ENCODE measurements at places on chromosomes 3 and 15.

DNA sequence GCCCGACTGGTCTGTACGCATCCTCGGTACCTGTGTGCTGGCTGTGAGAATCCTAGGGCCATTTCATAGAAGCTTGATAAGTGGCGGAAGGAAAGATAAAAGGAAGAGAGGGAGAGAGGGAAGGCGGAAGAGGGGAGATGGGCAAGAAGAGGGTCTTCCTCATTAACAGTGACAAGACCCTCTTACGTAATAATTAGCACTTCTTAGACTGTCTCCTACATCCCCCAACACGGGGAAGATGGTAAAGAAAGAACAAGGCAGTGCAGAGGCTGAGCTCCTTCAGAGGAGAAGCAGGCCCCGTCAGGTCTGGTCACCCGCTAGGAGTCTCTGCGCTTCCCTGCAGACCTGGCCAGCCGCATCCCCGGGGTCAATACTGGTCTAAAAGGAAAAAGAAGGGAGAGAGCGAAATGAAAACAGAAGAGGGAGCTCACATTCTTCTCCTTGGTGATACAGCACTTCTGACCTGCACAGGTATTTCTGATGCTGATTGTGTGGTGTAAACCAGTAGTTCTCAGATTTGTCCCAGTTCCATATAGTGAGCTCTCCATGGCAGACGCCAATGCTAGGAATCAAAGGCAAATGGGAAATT, 19.0 kb upstream of the FAM240A start:
- DNase-seq: no peak

GRCh38 chr3:65524584-65524983, 514.1 kb downstream of the MAGI1 start:
- DNase-seq: no peak

GRCh38 chr15:26537663-26538062, 235.2 kb downstream of the GABRB3 start:
- no peak for DNase-seq

- no peak for DNase-seq
Measured at GRCh38 chr3:189947948-189948723, 172.6 kb downstream of the P3H2 start.

DNA sequence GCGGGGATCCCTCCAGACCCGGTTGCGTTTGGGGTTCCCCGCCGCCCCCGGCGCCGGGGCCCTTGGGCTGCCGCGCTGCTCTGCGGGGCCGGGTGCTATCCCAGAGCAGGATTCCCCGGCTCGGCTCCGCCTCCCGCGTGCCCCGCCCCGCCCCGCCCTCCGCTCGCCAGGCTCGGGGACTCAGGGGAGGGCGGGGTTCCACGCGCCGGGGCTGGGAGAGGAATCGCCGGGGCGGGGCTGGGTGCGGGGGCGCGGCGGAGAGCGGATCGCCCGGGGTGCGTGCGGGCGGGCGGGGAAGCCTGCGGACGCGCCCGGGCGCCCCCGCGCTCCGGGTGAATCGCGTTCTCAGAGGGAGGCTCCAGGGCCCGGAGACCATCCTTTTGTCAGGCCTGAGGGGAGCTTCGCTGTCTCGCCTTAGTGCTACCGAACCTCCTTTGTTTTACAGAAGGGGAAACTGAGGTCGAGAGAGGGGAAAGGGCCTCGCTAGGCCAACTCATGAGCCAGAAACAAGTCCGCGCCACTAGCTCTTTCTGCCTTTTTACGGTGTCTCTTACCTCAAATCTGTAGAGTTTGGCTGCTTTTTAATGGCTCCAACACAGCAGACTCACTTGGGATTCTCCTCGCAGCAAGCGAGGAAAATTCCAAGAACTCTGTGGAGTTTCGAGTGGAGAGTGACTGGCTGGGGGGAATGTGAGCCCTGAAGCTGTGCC, at the start of gene TMEM158:
TMEM158 (minus strand) TSS at position 82 of the 710 bp plus-strand sequence. CDS start 260 bp downstream, outside the sequence.
- peak; percentile 87 for DNase-seq

- no peak for DNase-seq
Measured at GRCh38 chr15:94670438-94671034, 439.2 kb downstream of the MCTP2 start.

- no peak for DNase-seq
Measured at GRCh38 chr3:122674339-122674738, 6.3 kb upstream of the PARP14 start.

GRCh38 chr3:194884649-194885315, 199.1 kb downstream of the FAM43A start:
- DNase-seq: peak; percentile 14

GRCh38 chr3:4398941-4399245, 68.2 kb downstream of the SUMF1 start:
- no peak for DNase-seq

DNA sequence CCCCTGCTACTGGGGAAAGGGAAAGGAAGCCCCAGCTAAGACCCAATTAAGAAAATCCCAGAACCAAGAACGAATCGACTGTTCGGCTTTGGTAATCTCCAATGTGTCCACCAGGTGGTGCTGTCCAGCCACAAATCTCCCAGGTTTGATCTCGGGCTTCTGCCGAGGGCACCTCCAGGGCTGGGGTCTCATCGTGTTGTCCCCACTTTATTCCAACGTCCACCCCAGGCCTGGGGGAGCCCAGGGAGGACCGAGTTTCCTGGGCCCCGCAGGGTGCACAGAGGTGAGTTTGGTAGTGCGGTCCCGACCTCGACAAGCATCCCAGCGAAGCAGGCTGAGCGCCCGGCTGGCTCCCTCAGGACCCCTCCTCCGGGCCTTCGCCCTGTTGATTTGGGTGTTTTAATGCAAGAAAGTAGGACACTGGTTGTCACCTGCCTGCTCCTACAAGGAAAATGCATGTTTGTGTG, 185.1 kb downstream of the GOLGA6L6 start:
- no peak for DNase-seq

- DNase-seq: no peak
Measured at GRCh38 chr3:189577050-189577951, 53.9 kb upstream of the TP63 start.

GRCh38 chr3:184255291-184256039, 5.9 kb downstream of the CAMK2N2 start:
- DNase-seq: peak; percentile 9

- DNase-seq: no peak
Measured at GRCh38 chr15:39399600-39399999, 181.3 kb upstream of the THBS1 start.

- peak; percentile 93 for DNase-seq
Measured at GRCh38 chr15:99708563-99708962, 24.7 kb downstream of the LYSMD4 start.

- peak; percentile 76 for DNase-seq
Measured at GRCh38 chr3:55160241-55160983, 232.6 kb upstream of the LRTM1 start.

- no peak for DNase-seq
Measured at GRCh38 chr3:17847156-17847555, 104.7 kb upstream of the TBC1D5 start.

DNA sequence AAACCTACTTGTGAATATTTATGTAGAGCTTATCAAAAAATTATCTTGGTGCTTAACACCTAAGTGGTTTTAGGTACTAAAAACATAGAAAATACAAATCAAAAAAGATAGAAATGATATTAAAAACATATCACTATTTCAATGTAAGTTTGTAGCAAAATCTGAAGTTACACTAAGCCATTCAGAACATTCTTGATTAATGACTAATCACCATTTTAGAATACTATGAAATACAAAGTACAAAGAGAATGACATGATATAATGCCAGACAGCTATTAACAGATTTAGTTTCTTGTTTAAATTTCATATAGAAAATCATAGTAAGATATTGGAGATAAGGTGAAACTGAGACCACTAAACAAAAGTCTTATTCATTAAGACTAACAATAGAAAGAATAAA, 169.7 kb upstream of the AGTR1 start:
- DNase-seq: no peak

GRCh38 chr15:80071652-80072051, 12.2 kb downstream of the ZFAND6 start:
- DNase-seq: no peak

DNA sequence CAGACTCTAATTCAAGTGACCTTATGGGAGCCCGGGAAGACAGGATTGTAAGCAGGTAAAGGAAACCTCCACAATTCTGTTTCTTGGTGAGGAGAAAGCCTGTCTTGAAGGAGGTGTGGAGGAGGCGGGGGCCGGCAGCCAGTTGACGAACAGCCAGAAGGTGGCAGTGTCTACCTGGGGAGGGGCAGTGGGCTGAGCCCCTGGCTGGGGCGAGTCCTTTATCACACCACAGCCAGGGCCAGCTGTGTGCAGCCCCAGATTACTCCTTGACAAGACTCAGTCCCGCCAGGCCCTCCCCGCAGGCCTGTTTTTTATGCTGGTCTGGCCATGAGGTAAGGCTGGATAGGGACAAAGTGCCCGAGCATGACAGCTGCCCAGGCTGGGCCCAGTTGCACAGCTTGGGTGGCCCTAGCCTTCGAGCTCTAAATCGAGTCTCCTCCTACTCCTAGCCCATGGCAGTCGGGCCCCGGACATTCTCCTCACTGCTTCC, 40.9 kb upstream of the IDH2 start:
- DNase-seq: peak; percentile 58

DNA sequence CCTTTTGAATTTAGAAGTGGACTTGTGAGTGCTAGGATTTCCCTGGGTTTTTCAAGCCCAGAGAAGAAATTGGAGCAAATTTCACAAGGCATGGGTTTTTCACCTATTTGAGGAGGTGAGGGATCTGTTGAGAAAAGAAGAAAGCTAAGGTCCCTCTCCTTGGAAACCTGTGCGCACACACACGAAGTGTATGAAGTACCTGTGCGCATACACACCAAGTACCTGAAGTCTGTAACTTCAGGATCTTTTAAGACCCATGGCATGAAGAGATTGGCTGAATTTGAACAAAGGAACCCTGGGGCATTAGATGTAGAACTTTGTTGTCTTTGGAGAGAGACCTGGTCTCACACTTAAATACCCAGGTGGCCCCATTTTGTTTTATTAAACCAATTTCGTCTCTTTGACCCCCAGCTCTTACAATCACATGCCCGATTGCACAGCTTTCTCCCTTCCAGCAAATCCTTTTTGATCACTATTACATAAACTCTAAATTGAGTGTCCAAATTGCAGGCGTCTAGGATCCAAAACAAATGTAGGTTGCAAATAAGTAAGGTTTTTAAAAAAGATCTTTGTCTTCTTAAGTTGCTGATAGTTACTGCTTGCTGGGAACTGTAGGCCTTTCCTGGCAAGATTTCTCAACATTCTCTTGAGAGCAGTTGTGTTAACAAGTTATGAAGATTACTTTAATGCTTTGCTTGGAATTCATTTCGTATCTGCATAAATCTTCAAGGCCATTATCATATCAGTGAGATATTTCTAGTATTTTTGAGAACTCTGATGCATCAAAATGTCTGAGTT, 64.3 kb downstream of the CMTM8 start:
- no peak for DNase-seq

DNA sequence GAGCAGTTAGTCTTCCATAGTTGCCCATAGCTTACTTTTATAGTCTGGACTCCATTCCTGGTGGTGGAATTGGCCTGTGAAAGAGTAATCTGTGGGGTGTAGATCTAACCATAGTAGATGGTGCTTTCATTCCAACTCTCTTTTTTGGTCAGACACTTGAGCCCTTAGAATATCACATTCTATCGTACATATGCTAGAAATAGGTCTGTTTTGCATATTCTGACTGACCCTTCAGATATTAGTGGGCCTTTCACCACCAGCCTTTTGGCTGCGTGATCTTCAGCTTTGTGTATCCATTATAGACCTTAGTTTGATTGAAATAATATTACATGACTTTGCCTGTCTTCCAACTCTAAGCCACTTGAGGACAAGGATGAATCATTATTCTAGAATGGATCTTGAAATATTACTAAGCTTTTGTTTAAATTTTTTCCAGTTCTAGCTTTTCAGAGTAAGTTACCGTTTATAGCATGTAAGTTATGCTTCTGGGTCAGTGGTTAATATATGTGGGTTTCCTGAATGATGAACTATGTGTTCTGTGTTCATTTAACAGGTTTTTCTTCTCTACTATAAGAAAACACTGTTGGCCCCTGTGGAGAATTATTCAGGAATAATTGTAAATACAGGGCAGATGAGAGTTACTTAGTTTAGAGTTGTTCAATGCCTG, 8.7 kb downstream of the RAB7A start:
- no peak for DNase-seq

GRCh38 chr3:77052733-77053670, 13.1 kb downstream of the ROBO2 start:
- DNase-seq: no peak

- DNase-seq: peak; percentile 52
Measured at GRCh38 chr15:101501703-101502373, 12.3 kb upstream of the PCSK6 start.

DNA sequence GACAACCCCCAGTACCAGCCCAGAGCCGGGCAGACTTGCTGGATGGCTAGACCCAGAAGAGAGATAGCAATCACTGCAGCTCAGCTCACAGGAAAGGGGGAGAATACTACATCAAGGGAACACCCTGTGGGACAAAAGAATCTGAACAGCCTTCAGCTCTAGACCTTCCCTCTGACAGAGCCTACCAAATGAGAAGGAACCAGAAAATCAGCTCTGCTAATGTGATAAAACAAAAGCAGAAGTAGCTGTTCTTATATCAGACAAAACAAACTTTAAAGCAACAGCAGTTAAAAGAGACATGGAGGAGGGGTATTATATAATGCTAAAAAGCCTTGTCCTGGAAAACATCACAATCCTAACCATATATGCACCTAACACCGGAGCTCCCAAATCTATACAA, 283.3 kb downstream of the KLF13 start:
- no peak for DNase-seq
